ENCODE measurements at places on chromosomes 7 and 10.

GRCh38 chr7:108367946-108368345, 88.3 kb downstream of the NRCAM start:
- no peak for DNase-seq

- DNase-seq = no peak
Measured at GRCh38 chr7:31123726-31124125, 71.6 kb downstream of the ADCYAP1R1 start.

GRCh38 chr10:64458306-64458705, 937.1 kb downstream of the REEP3 start:
- no peak for DNase-seq

GRCh38 chr10:102523250-102524029, 19.7 kb downstream of the SUFU start:
- no peak for DNase-seq

DNA sequence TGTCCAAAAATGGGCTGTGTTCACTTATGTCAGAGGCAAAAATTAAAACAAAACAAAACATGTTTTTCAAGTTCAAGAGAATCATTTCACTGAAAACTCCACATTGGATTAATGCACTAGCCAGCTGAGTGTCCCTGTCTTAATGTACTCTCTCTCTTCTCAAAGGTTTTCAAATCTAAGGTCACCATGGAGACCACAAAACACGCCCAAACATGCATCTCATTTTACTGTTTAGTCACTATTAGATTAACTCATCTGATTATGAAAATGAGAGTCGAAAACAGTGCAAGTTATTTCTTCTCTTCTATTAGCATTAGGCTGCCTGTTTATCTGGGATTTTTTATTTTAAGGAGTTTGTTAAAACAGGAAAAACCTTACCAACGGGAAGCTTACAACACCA, 70.8 kb upstream of the ASAH2 start:
- DNase-seq = no peak

GRCh38 chr7:73856941-73857340, 4.0 kb upstream of the TMEM270 start:
- DNase-seq = no peak

GRCh38 chr10:69655868-69656555, 26.0 kb downstream of the FAM241B start:
- no peak for DNase-seq

DNA sequence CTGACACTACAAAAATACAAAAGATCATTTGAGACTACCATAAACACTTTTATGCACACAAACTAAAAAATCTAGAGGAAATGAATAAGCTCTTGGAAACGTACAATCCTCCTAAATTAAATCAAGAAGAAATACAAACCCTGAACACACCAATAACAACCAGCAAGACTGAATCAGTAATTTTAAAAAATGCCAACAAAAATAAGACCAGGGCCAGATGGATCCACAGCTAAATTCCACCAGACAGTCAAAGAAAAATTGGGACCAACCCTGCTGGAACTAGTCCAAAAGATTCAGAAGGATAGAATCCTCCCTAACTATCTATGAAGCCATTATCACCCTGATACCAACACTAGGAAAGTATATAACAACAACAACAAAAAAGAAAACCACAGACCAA, 277.4 kb downstream of the AGMO start:
- no peak for DNase-seq

GRCh38 chr7:41207141-41207540, 495.7 kb downstream of the INHBA start:
- no peak for DNase-seq

DNA sequence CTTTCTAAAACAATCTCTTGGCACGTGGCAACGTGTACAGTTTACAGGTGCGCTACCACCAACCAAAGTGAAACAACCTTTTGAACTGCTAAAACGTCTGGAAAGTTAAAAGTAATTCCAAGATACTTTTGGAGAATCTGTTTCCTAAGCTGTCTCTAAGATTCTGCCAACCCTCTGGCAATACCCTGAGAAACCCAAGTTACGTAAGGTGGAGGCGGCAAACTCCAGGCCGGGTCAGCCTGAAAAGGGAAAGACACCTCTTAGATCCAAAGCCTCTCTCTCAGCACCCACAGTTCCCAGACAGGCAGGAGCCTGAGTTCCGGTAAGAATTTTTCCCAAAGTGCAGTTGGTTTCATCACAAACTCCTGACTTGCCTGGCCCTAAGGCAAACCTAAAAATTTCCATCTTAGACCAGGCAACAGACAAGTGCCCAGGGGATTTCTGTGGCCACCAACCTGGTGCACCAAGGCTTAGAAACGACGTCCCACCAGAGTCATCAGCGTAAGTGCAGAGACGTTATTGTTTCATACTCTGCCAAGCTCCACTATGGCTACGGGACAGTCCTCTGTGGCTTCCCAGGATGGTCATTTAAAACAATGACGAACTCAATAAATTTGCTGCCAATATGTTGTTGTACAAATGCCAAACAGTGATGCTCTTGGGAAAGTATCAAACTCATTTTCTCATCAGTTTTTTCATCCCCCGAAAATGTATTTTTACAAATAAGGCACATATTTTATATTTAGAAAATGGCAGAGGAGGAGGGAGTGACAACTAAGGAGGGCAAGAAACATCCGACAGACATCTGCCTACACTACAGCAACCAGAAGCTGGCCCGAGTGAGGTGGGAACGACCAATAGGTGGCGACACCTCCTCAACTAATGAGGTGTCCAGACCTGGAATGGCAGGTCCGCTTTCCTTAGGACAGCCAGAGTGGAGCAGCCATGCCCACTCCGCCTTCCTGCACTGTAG, 205.8 kb upstream of the FRMD4A start:
- peak; percentile 46 for DNase-seq

GRCh38 chr10:23999445-23999844, 209.5 kb upstream of the KIAA1217 start:
- DNase-seq = no peak

GRCh38 chr7:74544706-74545469, 91.2 kb downstream of the GTF2IRD1 start:
- DNase-seq = peak; percentile 16

DNA sequence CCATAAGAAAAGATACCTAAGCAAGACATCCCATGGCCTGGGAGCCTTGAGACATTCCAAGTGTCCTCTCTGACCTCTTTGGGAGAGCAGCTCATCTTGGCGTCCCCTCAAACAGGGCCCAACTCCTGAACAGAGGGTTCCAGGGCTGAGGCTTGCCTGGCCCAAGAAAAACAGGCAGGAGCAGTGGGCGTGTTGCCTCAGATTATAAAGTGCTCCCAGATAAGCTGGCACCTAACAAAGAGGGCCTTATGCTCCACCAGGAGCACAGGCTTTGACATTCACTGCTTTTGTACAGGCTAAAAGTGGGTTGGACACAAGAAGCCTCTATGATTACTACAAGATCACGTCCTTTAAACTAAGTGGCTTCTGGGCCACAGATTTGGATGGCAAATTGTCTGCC, 193.1 kb downstream of the FGFR2 start:
- no peak for DNase-seq

DNA sequence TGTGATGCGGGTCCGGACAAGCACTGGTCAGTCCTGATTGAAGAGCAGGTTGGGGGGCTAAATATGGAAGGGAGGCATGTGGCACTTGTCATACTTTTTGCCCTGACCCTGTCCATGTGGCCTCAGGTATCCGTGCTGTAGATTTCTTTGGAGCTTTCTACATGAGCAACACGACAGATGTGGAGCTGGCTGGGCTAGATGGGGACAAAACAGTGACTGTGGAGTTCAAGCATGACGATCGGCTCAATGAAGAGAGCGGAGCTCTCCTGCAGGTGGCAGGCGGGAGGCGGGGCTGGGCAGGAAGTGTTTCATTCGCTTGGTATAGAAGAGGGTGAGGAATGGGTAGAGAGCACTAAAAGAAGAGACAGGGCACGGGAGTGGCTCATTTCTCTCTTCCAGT, 13.0 kb upstream of the CHCHD1 start:
- peak; percentile 57 for DNase-seq

DNA sequence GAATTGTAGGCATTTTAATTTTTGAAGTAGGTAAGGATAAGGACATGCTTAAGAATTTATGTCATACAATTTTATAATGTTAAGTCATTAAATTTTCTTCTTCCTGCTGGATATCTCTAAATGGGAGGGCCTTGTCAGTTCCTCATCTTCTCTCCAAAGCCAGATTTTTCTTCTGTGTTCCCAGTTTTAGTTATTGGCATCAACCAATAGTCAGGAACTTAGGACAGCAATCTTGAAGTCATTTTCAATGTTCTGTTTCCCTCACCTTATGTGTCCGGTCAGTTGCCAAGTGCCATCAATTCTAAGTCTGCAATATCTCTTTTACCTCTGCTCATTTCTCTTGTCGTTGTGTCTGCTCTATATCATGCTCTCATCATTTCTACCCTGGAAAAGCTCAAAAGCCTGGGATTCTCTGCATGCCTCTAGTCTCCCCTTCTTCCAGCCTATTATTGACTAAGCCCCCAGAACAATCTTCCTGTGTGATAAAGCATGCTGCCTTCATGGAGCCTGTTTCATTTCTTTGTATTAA, 145.2 kb downstream of the PPP1R9A start:
- DNase-seq = no peak

DNA sequence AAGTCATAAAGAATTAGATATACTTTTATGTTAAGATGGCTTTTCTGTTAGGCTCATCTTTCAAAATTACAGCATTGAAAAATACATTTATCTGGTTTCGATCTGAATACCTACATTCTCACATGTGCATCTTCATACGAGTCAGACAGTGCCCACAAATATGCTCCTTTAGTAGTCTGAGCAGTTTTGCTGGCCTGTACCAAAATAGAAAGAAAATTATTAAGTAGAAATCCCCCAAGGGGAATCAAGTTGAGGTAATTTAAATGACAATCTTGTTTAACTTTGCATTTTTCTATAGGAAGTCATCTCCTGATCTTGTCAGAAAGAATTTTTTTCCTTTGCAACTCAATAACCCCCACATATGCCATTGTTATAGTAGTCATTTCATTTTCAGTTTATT, 287.4 kb upstream of the SEMA3D start:
- DNase-seq = no peak

- no peak for DNase-seq
Measured at GRCh38 chr10:75450075-75450445, 18.6 kb downstream of the LRMDA start.

GRCh38 chr7:29278337-29279069, 83.9 kb downstream of the CHN2 start:
- DNase-seq = no peak

DNA sequence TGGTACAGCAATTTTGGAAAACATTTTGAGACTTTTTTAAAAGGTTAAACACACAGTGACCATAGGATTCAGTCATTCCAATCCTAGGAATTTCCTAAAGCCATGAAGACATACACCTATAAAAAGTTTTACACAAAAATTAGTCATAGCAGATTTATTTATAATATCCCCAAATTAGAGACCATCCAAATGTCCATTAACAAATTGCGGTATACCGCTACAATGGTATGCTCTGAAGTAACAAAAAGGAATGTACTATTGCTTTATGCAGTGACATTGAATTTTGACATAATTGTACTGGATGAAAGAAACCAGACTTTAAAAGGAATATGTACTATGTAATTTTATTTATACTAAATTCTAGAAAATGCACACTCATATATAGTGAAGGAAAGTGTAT, 362.8 kb downstream of the HGF start:
- DNase-seq = no peak

GRCh38 chr10:68594405-68594804, 34.3 kb downstream of the TET1 start:
- DNase-seq = no peak

DNA sequence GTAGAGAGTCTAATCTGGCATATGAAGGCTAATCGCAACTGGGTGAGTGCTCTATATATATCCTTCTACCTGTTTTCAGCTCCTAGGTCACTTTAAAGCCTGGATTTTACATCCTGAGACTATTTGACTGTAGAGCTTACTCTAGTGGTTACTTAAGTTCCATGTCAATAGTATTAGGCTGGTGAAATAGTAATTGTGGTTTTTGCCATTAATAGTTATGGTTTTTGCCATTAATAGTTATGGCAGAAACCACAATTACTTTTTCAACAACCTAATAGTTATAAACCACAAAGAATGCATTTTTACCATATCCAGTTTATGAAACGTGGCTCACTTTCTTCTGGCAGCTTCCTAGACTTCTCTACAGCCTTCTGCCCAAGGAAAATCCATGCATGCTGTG, 263.1 kb upstream of the KIAA1217 start:
- DNase-seq = no peak

DNA sequence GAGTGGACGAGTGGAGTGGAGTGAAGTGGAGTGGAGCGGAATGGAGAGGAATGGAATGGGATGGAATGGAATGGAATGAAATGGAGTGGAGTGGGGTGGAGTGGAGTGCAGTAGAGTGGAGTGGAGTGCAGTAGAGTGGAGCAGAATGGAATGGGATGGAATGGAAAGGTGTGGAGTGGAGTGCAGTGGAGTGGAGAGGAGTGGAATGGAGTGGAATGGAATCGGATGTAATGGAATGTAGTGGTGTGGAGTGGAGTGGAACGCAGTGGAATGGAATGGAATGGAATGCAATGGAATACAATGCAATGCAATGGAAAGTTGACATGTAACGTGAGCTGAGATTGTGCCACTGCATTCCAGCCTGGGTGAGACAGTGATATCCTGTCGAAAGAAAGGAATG, 46.4 kb downstream of the ZNF716 start:
- DNase-seq = no peak

DNA sequence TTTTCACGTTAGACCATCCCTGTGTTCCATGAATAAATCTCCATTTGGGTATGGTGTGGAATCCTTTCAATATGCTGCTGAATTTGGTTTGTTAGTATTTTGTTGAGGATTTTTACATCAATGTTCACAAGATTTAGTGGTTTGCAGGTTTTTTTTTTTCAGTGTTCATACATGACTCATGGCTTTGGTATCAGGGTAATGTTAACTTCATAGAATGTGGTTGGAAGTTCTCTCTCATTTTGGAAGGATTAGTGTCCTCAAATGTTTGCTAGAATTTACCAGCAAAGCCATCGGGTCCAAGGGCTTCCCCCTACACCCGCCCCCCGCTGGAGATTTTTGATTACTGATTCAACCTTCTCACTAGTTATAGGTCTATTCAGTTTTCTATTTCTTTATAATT, 398.0 kb downstream of the NXPH1 start:
- no peak for DNase-seq

- no peak for DNase-seq
Measured at GRCh38 chr7:24786941-24787340, 29.7 kb upstream of the GSDME start.

DNA sequence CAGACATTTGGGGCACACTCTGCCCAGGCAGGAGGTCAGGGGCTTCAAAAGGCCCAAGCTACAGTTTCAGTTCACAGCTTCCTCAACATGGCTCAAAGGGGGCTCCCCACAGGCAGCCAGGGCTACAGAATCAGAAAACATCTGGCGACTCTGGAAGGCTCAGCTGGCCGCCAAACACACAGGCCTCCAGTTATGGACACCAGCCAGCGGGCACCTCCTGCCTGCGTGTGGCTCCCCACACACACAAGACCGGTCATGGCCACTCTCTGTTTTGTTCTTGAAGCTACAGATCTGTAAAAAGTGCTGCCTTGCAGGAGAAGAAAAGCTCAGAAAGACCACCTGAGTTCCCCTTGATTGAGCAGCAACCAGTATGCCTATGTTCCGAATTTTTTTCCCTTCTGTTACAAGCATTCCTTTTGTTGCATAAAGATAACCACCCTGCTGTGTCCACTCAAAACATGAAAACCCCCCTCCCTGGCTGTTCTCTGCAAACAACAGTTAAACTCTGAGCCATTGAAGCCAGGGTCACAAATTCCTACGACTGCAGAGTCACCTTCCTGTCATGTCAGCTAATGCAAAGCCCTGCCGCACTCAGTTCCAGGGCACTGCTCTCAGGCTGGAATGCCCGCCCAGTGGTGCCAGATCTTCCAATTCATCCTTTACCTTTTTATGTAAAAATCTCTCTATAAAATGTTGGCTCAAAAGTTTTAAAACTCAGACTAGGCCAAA, 33.6 kb downstream of the VSTM4 start:
- no peak for DNase-seq

- DNase-seq = no peak
Measured at GRCh38 chr10:27646194-27646593, 99.4 kb downstream of the MKX start.
